ENCODE measurements at places on chromosomes 5 and 9.
A peak's percentile ranks its signal among the peaks of the same experiment; 100 is the strongest.

DNA sequence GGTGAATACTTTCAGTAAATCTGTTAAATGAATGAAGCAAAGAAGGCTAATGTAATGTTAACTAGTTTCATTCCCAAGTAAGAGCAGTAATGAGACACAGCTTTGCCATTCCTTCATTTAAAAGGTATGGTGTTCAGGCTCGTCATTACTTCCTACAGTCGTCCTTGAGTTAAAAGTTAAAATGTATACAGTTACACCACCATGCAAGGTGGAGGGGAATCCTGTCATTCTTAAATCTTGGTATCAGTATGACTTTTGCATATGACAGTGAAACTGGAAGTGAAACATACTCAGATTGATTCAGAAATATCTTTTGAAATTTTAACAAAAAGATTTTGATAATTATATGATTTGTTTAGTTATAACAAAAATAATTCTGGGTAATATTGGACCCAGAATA is 25.9 kb downstream of the MTRR start:
- no peak for DNase-seq

- no peak for DNase-seq
Observed at GRCh38 chr9:96587338-96588315, 32.0 kb downstream of the CDC14B start.

- DNase-seq = no peak
Observed at GRCh38 chr9:70502690-70503089, 88.2 kb upstream of the KLF9 start.

DNA sequence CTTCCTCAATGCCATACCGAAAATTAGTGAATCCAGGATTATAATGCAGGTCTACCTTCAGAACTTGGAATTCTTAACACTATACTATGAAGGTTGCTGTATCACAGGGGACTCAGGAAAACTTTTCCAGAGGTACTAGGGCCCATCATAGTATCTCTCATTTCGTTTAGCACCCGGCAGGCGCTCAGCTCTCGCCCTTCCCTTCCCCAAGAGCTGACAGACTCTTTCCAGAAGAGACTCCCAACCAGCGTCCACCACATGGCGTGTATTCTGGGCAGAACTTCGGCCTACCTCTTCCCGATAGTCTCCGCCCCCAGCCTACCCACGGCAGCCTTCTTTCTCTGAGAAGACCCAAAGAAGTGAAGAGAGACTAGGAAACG is 271 bp downstream of the NOL8 start:
- DNase-seq = no peak

GRCh38 chr9:76451234-76451633 is 7.7 kb upstream of the GCNT1 start:
- no peak for DNase-seq

DNA sequence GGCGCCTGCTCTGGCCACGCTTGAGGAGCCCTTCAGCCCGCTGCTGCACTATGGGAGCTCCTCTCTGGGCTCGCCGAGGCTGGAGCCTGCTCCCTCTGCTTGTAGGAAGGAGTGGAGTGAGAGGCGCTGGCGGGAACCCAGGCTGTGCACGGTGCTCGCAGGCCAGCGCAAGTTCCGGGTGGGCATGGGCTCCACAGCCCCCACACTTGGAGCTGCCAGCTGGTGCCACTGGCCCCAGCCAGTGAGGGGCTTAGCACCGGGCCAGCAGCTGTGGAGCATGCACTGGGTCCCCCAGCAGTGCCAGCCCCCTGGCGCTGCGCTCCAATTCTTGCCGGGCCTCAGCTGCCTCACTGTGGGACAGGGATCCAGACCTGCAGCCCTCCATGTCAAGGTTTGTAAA is 122.1 kb upstream of the CD180 start:
- DNase-seq = no peak

GRCh38 chr9:130245474-130245873 is 20.1 kb upstream of the HMCN2 start:
- no peak for DNase-seq

DNA sequence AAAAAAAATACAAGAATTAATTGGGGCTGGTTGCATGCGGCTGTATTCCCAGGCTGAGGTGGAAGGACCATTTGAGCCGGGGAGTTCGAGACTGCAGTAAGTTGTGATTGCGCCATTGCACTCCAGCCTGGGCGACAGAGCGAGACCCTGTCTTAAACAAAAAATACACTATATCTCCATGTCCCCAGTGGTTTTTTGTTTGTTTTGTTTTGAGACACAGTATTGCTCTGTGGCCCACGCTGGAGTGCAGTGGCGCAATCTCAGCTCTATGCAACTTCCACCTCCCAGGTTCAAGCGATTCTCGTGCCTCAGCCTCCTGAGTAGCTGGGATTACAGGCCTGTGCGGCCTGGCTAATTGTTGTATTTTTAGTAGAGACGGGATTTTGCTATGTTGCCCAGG is 1.2 kb downstream of the COQ4 start:
- no peak for DNase-seq

DNA sequence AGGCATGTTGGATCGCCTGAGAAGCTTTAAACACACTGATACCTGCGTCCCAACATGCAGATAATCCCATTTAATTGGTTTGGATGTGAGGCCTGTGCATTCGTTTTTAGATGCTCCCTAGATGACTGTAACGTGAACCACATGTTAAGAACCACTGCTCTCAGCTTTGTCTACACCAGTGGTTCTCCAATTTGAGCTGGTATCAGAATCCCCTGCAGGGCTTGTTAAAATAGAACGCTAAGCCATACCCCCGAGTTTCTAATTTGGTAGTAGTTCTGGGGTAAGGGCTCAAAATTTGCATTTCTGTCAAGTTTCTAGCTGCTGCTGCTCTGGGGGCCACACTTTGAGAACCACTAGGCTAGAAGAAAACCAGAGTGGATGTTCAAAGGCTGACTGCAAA is 74.7 kb downstream of the S1PR3 start:
- DNase-seq = no peak

DNA sequence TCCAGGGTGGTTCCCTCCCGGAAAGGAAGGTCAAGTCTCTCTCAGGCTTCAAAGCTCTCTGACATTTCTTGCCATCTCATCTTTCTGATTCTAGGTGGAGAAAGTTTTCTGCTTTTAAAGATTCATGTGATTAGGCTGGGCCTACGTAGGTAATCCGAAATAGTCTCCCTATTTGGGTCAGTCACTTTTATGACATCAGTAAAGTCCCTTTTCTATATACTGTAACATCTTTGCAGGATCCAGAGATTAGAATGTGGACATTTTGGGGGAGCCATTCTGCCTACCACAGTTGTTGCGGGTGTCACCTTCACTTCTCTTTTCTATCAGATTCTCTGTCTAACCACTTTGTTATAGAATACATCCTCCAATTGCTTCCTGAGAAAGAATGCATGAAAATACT is 1.9 kb upstream of the RNF180 start:
- no peak for DNase-seq

- no peak for DNase-seq
Observed at GRCh38 chr9:136453326-136453725, 13.7 kb upstream of the INPP5E start.

DNA sequence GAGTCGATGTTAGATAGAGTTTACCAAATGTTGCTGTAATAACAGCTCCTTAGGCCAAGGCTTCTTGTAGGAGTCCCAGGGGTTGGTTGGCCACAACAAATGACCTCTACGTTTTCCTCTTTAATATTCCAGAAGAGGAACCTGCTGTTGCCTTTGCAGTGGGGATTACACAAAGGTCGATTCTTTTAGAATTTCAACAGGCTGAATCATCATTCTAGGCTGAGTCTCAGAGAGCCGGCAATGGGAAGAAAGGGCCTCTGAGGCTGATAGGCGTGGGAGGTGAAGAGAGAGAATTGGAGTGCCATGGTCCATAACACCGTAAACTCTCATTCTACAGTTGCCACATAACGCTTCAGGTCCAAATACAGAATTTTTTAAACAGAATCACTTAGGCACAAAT is 405.9 kb upstream of the DAP start:
- DNase-seq = no peak

DNA sequence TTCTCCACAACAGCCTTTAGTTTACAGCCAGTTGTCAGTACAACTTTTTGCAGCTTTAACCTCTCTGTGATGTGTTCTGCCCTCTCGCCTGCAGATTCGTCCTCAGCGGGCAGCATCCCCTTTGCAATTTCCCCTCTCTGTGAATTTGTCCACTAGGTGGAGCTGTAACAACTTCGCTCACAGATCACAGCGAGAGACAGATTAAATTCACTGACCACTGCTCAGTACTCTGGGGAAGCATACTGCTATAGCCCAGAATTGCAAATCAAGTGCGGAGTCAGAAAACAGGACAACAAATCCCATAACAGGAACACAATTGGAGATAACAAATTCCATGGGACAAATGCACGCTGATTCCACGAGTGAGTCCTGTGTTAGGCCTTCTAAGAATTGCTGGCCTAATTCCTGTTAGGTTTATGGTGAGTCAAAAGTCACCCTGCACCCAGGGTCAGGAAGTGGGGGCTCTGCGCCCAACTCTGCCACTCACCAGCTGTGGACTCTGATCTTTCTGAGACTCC is 2124.9 kb downstream of the MAT2B start:
- no peak for DNase-seq

- DNase-seq = no peak
Observed at GRCh38 chr5:112004867-112005622, 248.1 kb upstream of the NREP start.

- DNase-seq = no peak
Observed at GRCh38 chr5:134609232-134609851, 23.3 kb downstream of the SAR1B start.

- DNase-seq = peak; percentile 69
Observed at GRCh38 chr5:74684900-74685851, at the start of gene HEXB. HEXB (plus strand) TSS chr5:74685233; CDS start chr5:74685261, 28 bp downstream.

DNA sequence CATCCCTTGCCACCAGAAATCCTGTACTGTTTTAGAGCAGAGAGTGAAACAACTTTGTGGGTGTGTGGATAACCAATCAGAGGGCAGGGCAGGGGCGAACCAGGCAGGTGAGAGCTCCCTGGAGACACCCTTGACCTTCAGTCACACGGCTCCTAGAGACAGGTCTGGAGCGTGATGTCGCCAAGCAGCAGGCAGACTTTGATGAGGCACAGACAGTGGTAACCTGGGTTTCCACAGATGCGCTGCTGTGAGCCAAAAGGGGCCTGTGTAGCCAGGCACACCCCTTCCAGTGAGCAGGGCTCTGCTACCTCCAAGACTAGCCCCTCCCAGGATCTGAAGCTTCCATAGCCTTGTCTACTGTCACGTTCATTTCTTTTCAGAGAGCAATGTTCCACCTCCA is 317.8 kb upstream of the ADCY2 start:
- DNase-seq = no peak

- no peak for DNase-seq
Observed at GRCh38 chr5:172661526-172661925, 20.5 kb downstream of the NEURL1B start.

GRCh38 chr5:161925960-161926359 is 78.0 kb downstream of the GABRA1 start:
- DNase-seq = no peak

- DNase-seq = no peak
Observed at GRCh38 chr9:35293376-35293964, 131.7 kb downstream of the UNC13B start.

- DNase-seq = no peak
Observed at GRCh38 chr5:171418982-171419687, at the start of gene FGF18. FGF18 (plus strand) TSS chr5:171419647; CDS start chr5:171420200, 553 bp downstream.

- DNase-seq = no peak
Observed at GRCh38 chr9:88766778-88767503, 224.3 kb upstream of the S1PR3 start.

DNA sequence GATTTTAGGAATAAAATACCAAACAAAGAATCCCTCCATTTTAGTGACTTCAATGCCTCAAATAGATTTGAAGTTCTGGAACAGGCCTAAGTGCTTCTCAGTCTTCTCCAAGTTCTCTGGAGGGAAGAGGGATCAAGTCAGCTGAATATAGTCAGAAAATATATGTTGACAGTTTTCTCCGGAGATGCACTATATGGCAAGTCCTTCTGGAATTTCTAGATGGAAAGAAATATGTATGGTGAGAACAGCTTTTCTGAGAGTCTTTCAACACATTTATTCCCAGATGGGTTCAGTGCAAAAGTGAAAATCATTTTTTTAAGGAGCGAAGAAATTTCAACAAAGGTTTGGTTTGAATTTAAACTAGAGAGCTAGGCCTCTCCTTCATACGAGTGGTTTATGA is 317.4 kb upstream of the SLC30A5 start:
- DNase-seq = no peak

GRCh38 chr9:127520941-127521918 is 69.9 kb downstream of the LRSAM1 start:
- DNase-seq = no peak

GRCh38 chr9:103169798-103170197 is 174.7 kb downstream of the CYLC2 start:
- no peak for DNase-seq

DNA sequence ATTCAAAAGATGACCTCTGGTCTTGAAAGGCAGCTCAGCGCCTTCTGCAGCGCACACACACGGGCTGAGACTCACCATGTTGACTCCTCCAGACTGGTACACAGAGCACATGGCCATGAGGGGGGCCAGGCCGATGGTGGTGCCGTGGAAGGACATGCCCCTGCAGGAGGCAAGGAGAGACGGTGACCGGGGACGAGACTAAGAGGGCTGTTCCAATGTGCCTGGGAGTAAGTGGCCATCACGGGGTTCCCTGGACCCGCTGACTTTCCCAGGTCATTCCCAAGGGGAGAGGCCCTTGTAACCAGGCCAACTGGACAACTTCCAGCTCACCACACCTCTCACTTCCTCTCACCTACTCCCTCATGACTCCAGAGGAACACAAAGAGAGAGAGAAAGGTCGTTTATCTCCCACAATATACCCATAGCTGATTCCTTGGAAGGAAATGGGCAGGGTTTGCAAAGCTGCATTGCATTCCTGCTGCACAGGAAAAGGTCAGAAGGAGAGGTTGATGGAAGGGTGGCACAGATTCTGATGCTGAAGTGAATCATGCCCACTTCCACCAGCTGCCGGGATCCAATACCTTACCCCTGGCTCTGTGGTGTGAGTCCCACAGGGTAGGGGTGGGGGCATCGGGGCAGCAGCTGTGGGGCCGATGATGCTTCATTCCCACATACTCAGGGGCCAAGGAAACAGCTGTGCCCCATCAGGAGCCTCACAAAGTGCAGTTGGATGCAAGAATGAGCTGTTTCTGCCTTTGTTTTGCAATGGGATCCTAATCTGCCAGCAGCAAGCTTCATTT is 47.2 kb downstream of the NIPAL4 start:
- no peak for DNase-seq

DNA sequence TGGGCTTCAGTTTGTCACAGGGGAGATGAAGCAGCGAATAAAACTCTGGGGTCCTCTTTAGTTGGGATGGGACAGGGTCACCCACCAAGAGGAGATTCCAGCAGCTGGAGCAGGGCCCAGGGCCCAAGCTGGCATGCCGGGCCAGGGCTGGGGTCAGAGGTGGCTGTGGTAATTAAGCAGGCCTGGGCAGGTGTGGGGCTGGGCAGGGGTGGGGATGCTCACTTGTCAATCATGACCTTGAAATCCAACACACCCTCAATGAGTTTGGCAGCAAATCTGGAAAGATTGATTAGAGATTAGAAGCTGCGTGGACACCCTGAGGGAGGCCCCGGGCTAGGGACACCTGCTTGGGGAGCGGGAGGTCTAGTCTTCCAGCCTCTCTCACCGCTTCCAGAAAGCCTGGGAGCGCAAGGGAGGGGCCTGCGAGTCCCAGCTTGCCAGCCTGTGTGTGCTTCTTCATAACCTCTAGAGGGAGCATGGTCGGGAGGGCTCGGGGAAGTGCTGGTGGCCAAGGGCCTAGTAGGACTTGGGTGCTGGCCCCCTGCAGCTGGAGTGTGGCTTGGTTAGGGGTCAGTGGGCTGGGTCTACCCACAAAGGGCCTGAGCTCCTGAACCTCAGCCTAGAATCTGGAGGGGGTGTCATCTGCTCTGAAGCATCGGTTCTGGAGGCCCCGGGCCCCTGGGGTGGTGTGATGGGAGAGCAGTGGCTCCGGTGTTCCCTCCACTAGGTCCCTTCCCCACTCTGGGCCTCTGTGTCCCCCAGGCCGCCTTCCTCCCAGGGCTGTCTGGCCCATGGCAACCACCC is 7.6 kb downstream of the CRAT start:
- DNase-seq = no peak

Data from stimulated activated CD8-positive, alpha-beta memory T cell treated with anti-CD3 and anti-CD28 coated beads, Interleukin-7, amount 100 ng/mL, for 24 hours (primary cell).